Heart right ventricle (tissue), 16 donors: ENCODE measurements at places on chromosomes 16 and 17. TPM values are rescaled to one million over a fixed set of nuclear protein-coding genes. Genes with fewer than 3 reads are reported as not detected.

DNA sequence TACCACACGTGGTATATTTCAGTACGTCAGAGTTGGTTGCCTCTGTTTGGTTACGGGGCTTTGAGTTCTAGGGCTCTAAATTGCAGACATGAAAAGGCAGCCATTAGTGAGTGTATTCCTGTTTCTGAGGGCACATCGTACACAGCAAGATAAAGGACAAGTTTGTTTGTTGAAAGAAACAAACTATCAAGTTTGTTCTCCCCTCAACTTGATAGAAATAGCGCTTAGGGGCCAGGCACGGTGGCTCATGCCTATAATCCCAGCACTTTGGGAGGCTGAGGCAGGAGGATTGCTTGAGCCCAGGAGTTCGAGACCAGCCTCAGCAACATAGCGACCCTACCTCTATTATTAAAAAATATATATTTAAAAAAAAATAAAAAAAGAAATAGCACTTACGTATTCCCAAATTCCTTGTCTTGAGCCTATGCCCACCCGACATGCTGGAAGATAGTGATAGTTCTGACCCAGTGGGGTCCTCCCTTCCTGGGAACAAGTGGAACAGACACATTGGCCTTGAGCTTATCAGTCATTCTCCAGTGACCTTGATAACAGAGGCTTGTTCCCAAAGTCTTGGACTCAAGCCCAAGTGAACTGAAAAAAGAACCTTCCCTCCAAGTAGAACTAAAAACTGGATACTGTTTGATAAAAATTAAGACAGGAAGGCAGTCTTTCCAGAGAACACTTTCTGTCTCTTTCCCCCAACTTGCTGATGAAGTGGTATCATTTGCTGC, 139.9 kb upstream of the CACNG3 start:
- DNase-seq, result no peak

GRCh38 chr16:58028541-58029070, 3.1 kb downstream of the MMP15 start:
- DNase-seq, result no peak

ARHGAP44 gene
- 10.6 TPM for total RNA-seq

DNA sequence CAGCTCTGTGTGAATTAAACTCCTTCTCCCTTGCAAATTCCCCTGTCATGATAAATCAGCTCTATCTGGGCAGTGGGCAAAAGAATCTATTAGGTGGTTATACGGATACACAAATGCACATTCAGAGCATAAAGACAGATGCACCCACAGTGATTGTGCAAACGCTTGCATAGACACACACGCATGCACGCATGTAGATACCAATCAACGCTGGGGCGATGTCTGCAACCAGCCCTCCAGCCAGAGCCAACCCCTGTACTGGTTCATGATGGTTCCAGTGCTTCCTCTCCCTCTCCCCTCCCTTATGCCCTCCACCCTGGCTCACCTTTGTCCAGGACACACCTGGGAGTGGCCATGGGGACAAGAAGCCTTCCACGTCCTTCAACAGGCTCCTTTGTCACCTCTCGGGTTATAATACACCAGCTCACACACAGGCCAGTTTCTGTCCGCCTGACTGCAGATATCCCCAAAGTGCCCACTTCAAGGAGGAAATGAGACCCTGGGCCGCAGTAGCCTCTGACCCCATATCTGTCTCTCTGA, 33.1 kb upstream of the SNN start:
- no peak for DNase-seq

DNA sequence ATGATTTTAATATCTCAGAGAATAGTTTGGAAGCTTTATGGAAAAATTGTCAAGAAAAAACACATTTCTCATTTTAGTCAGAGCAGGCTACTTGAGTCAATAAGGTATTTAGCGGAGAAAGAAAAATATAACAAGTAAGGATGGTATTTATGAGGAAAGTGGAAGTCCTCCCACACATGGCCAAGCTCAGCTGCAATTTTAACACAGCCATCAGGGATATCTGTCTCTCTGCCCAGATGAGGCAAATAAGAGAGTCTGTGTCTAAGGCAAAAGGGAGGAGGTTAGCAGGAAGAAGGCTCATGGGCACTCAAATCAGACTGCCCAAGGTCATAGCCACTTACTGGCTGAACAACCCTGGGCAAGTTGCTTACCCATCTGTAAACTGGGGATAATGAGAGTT, 5.2 kb upstream of the CMTM2 start:
- no peak for DNase-seq

DNA sequence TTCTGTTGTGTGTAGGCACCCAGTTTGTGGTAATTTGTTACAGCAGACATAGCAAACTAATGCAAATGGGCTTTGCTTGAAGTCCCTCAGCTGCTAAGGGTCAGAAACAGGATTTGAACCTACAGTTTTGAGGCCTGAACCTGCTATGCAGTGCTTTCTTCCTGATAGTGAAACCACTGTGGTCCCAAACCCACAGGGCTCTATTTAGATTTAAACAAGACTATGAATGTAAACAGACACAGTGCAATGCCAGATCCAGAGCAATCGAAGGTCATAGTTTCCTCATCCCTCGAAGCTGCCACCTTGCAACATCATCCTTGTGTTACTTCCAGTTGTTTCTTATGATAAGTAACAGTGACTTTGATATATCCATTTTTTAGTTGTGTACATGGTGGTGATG, 630.2 kb downstream of the WWOX start:
- DNase-seq, result no peak

DNA sequence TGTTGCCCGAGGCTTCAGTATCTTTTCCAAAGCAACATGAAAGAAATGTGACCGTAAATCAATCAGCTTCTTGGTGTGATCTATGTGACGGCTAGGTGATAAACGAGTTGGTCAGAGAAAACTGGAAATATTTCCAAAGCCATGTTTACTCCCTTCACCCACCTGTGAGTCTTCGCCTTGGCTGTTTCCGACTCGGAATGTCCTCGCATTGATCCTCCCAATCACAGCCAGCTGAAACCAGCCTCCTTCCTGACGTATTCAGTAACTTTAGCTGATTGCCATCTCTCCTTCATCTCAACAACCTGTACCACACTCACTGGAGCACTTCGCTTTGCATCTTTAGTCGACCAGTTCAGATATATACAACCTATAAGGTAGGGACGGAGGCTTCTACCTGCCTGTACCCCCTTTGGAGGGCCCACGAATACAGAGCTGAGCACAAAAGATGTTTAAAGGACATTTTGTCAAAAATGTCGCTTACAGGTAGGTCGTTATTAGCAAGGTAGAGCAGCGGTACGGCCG, 705 bp downstream of the KRABD2 start:
- DNase-seq, result no peak

DNA sequence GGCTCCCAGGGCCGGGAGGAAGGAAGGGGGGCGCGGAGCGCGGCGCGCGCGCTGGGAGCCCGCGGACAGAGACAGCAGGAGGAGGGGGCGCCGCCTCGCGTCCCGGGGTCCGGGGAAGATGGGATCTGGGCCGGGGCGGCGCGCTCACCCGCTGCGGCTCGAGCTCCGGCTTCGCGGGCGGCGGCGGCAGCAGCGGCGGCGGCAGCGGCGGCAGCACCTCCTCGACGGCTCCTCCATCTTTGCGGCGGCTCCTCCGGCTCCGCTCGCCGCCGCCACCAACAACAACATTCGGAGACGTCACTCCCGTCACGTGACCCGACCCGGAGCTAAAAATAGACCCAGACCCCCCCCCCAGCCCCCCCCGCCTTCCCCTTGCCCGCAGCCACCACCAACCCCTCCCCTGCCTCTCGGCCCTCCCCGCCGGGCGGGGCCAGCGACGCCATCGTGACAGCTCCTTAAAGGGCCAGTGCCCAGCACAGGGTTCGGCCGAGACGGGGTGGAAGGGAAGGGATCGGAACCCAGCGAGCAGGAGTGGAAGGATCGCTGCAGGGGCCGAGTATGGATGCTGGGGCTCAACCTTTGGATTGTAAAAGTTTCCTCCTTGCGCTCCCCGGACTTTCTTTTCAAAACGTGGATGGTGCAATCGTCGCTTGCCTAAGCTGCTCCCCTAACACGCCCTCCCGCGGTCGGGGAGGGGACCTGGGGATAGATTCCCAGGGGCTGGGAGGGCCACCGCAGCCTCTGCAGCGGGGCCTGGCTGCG, at the start of gene HDAC5:
Gene HDAC5, minus strand, starts transcription at position 286 of the 762 bp plus-strand sequence. CDS start 6,126 bp downstream, outside the sequence.
- DNase-seq, result peak; percentile 96

CLEC10A gene
- 2.0 TPM for total RNA-seq

DNA sequence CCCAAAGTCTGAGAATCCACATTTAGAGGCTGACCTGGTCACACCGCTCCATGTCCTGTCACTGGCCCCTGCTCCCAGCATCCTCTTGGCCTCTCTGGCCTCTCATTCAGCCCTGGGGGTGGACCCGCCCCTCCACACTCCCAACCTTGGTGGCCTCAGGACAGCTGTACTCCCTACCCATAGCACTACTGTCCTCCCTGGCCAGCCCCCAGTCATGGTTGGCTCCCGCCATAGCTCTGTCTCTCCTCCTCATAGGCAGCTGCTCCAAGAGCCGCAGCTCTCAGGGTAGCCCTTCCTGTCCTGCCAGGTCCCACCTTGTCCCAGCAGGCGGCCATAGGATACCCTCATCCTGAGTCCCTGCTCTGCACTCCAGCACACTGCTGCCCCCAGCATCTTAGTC, 38.0 kb upstream of the PHB1 start:
- DNase-seq, result no peak

- DNase-seq, result no peak
Observed at GRCh38 chr17:74898376-74898946, 5.0 kb upstream of the FADS6 start.

KRT27 gene
- total RNA-seq, result not detected

GRCh38 chr16:89119166-89119621, 25.5 kb downstream of the ACSF3 start:
- no peak for DNase-seq

EVI2B gene
- total RNA-seq, result 0.77 TPM

DNA sequence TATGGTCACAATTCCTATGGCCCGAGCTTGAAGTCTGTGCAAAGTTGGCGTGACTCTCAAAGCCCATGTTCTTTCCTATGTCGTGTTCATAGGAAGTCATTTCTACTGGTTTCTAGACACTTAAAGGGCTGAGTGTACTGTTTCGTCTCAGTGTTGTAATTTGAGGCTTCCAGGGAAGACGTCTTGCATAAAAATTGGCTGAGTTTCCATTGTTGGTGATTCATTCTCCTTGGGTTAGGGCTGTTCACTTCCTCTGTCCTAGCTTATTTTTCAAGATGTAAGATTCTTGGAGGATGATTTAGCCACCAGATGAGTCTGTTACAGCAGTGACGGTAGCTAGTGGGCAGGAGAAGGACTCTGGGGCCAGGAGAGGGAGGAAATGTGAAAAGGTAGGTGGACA, 43.1 kb downstream of the PIK3R5 start:
- no peak for DNase-seq

- no peak for DNase-seq
Observed at GRCh38 chr16:2715966-2716885, 3.8 kb downstream of the PRSS27 start.

DNAJA3 gene
- total RNA-seq, result 74.7 TPM

TEKT3 gene
- not detected for total RNA-seq

DNA sequence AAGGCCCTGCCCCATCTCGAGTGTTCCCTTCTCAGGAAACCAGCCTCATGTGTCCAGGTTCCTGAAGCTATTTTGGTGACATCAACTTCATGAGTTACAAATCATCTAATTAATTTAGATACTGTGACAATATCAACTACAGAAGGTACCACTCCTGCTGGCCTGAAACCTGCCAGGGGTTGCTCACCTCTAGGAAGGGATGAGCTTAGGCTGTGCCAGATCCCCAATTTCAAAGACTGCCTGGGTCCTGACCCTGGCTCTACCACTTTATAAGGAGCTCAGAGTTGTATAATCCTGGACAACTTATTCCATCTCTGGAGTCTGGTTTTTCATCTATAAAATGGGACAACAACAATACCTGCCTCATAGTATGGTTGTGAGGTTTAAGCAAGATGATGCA, 5.2 kb downstream of the C16orf78 start:
- DNase-seq, result no peak

DNA sequence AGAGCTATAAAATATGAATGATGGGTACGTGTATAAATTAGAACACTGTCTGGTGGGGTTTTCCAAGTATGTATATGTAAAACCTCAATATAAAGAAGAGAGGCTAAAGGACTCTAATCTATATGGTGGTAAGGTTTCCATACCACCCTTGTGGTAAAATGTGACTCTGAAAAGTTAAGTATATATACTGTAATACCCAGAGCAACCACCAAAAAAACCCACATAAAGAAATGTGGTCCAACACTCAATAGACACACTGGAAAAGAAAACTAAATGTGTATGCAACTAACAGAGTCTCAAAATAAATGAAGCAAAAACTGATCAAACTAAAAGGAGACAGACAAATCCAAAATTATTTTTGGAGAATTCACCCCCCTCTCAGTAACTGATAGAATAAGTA, 72.2 kb downstream of the XPO6 start:
- no peak for DNase-seq

ACE gene
- 15.3 TPM for total RNA-seq

DNA sequence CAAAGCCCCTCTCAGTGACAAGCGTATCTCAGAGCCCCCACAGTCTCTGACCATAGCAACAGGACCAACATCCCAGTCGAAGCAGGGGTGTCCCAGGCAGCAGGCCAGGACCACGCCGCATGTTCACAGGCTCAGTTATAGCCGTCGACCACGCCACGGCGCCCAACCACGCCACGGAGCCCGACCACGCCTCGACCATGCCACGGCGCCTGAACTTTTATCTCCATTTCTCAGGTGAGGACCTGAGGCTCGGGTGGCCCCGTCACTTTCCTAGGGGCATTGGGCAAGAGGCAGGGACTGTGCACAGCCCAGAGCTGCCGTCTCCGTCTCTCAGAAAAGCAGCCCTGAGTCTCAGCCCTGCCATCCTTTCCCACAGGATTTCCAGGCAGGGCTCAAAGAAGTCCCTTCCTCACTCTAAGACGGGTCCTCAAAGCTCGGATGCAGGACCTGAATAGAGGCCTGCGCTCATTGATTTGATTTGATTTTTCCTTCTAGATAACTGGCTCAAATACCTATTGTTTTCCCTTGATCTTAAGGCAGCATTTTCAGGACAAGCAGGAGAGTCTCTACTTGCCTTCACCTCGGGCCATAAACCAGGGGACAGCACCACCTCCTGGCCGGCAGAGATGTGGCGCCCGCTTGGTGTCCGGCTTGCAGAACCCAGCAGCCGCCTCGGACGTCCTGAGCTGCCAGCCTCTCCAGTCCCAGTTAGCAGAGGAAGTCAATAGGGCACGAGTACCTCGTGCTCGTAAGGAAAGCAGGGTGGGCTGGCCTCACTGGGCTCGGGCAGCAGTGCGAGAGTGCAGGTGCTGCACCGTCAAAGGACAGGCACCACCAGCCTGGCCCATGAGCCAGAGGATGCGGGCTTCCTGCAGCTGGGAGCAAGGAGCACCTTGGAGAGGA, 38.8 kb downstream of the C16orf95 start:
- peak; percentile 72 for DNase-seq

- DNase-seq, result no peak
Observed at GRCh38 chr16:85715169-85716021, 26.6 kb upstream of the GINS2 start.

SCIMP gene
- total RNA-seq, result 0.11 TPM
